ENCODE measurements at places on chromosomes 11 and 22.

- no peak for DNase-seq
Measured at GRCh38 chr11:31254415-31254814, 115.1 kb downstream of the DCDC1 start.

- DNase-seq: no peak
Measured at GRCh38 chr22:17083811-17084441, 874 bp upstream of the IL17RA start.

- DNase-seq: no peak
Measured at GRCh38 chr11:69233744-69234570, 60.0 kb upstream of the MYEOV start.

- DNase-seq: no peak
Measured at GRCh38 chr11:17407575-17407974, 19.1 kb upstream of the KCNJ11 start.

DNA sequence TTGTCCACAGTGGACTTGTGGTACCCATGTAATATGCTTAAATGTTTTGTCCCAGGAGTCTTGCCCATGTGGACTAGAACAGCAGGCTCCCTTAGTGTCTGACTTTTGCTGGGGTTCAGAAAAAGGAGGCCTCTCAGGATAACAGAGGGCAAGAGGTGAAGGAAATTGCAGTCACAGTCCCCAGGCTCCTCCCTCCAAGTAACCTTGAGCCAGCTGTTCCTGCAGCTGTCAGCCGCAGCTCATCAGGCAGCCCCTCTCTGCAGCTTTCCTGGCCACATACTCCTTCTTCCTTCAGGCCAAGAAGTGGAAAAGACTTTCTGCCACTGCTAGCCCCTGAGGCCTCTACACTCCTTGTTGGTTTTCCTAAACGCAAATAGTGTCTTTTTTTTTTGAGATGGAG is 6.3 kb upstream of the MYO18B start:
- DNase-seq: no peak

DNA sequence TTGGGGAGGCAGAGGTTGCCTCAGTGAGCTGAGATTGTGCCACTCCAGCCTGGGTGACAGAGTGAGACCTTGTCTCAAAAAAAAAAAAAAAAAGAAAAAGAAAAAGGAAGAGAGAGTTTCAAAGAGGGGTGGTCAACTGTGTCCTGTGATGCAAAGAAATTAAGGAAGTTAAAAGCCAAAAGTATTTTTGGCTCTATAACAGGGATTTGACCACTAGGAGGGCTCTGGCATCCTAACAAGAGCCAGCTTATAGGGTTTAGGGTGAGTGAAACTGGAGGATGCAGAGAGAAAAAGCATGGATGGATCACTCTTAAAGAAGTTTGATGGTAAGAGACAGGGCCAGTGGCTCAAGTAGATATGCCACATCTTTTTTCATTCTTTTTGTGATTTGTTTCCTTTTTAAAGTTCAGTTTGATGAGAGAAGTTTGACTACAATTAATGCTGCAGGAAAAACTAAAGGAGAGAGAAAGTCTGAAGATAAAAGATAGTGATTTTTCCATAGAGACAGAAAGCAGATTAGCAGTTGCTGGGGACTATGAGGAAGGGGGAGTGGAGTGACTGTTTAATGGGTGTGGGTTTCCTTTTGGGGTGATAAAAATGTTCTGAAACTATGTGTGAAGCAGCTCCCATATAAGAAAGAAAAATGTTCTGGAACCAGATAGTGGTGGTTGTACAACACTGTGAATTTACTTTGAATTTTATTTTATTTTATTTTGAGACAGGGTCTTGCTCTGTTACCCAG is 11.1 kb upstream of the MICAL2 start:
- no peak for DNase-seq

DNA sequence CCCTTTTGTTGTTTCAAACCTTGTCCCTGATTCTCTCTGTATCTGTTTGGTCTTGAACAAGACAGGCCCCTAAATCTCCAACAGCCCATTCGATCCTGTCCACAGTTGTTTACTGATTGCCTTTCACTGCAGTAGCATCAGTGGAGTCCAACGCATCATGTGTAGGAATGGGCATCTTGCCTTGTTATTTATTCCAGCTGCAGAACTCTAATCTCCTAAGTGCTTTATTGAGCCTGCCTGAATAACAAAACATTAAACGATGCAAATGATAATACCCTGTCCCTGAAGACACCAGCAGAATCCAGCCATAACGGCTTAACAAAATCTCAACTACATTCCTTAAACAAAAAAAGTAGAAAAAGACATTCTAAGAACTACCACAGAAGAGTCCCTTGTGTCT is 50.1 kb downstream of the SLC35F2 start:
- no peak for DNase-seq

DNA sequence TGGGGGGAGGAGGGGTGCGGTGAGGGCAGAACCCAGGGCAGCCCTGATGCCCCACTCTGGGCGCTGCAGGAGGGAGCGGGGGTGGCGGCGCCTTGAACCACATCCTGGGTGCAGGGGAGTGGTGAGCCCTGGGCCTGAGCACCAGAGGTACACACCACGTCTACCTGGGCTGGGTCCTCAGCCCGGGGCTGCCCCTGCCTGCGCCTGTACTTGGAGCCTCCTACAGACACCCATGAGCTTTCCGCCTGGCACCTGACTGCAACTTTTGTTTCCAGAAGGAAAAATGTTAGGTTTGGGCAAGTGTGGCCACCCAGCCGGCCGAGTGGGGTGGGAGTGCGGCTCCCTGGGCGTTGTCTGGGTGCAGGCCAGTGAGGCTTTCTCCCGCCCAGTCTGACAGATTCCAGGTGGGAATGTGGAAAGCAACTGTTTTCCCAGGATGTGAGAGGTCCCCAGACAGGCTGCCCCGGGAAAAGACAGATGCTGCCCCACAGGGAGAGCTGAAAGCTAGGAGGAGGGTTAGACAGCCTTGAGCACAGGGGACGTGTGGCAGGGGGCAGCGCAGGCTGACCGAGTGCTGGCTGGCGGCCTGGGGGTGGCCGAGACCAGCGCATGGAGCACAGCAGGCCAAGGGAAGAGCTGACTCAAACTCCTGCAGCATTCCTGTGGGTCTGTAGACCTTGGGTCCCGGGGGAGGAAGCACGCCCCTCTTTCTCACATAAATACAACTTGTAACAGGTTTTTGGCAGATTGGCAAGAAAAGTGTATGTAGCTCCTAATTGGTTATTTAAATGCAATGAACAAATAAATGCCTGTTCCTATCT is 44.1 kb downstream of the GNB1L start:
- peak; percentile 84 for DNase-seq

DNA sequence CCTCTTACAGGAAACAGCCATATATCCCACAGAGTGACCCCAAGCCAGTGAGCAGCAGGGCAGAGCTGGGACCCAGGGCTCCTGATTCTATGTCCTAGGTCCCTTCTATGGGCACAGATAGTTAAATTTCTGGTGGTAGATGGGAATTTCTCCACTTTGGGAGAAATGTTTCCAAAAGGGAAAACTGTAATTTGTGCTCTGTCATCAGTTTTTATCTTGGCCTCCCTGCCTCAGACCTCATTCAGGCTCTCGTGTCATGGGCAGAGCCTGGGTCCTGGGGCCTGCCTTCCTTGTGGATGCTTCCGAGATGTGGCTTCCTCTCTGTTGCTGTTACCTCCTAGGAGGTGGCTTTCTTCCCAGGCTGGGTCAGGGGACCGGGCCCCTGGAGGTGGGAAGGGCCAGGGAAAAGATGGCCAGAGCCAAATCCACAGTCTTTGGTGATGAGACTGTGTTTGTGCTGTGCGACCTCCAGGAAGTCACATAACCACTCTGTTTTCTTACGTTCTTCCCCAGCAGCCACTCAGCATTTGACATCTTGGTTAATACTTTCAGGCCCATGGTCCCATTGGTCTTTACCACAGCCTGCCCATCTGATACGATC is 8.6 kb downstream of the LRRC32 start:
- no peak for DNase-seq

DNA sequence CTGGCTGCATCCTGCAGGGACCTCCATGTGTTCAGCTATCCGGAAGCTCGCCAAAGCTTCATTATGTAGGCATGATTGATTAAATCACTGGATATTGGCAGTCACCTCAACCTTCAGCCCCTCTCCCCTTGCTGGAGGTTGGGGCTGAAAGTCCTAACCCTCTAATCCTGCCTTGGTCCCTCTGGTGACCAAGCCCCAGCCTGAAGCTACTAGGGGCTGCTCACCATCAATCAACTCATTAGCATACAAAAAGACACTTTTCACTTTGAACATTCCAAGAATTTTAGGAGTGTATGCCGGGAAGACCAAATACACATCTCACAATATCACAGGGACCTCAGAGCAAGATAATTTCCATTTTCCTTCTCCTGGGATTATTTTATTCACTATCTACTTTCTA is 38.8 kb upstream of the TPBGL start:
- no peak for DNase-seq

- no peak for DNase-seq
Measured at GRCh38 chr11:76151556-76152085, 54.7 kb downstream of the WNT11 start.

GRCh38 chr11:11163669-11164333 is 189.2 kb downstream of the CSNK2A3 start:
- no peak for DNase-seq

DNA sequence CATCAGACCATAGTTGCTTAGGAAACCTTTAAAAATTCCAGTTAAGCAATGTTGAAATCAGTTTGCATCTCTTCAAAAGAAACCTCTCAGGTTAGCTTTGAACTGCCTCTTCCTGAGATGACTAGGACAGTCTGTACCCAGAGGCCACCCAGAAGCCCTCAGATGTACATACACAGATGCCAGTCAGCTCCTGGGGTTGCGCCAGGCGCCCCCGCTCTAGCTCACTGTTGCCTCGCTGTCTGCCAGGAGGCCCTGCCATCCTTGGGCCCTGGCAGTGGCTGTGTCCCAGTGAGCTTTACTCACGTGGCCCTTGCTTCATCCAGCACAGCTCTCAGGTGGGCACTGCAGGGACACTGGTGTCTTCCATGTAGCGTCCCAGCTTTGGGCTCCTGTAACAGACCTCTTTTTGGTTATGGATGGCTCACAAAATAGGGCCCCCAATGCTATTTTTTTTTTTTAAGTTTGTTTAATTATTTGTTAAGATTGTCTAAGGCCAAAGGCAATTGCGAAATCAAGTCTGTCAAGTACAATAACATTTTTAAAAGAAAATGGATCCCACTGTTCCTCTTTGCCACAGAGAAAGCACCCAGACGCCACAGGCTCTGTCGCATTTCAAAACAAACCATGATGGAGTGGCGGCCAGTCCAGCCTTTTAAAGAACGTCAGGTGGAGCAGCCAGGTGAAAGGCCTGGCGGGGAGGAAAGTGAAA is 73.4 kb downstream of the NCAPD3 start:
- DNase-seq: no peak

DNA sequence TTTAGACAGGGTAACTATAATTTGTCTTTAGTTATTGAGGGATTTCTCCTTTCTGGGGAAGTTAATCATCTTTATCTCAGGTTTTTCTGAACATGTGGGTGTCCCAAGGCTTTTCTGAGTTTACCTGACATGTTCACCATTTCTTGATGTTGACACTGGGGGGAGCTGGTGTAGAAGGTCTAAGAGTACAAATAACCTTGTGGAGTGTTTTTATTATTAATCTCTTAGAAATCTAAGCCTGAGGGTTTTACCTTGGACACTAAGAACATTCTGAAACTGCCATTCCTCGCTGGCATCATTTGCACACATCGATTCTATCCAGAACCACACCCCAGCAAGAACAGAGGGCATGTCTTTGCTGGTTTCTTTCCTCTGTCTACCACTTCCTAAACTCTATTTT is 15.6 kb upstream of the C11orf91 start:
- peak; percentile 48 for DNase-seq

DNA sequence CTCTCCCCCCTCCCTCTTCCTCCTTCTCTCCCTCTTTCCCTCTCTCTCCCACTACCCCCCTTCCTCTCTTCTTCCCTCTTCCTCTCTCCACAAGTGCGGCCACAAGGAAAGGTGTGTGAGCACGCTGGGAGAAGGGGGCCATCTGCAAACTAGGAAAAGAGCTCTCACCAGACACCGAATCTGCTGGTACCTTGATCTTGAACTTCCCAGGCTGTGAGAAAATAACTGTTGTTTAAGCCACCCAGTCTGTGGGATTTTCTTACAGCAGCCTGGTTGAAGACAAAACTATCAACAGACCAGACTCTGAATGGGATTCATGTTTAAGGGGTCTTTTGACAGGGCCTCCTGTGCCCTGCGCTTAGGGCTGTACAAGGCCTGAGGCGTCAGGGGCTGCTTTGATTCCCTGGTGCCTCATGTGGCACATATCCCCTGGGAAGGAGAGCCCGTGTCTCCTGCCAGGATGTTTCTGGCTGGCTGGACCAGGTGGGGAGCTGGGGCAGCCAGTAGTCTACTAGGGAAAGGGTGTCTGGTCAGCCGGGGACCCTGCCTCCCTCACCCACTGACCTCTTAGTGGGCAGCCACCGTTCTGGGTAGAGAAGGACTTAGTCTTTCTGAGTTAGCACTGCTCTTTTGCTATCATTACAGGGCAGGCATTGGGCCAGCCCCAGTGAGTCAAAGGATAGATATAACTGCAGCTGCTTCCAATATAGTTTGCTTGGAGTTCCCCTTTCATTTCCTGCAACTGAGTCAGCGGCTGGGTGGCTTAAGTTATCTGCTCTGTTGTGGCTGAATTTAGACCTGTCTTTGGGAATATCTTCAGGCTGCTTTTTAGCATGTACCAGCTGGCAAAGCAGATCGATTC is 6.2 kb downstream of the PANX1 start:
- peak; percentile 77 for DNase-seq

DNA sequence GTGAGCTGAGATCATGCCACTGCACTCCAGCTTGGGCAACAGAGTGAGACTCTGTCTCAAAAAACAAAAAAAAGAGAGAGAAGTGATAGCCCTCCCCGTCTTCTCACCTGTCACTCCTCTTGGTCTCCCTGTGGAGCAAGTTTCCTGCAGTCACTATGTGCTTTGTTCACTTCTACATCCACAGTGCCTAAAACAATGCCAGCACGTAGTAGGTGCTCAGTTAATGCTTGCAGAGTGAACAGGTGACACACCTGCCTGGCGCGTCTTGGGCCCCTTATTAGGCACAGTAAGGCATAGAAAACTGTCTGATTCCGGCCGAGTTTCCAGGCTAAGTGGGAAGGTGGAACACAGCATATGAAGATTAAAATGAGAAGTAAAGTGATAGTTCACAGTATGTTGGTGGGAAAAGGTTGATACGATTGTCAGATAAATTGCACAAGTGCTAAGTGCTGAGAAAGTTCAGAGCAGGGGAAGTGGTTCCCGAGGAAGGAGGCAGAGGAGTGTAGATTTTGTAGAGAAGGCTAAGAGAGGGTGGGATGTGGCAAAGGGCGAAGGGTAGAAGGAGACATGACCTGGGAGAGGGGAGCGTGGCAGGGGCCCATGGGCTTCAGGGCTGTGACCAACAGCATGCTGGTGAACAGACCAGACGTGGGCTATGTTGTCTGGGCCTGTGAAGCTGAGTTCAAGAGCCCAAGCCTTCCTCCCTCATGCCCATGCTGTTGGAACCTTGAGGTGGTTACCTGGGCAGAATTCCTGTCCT is 41.9 kb downstream of the BCR start:
- no peak for DNase-seq

All from AG08395 (cell line).